ENCODE measurements at places on chromosomes 7 and 10.

DNA sequence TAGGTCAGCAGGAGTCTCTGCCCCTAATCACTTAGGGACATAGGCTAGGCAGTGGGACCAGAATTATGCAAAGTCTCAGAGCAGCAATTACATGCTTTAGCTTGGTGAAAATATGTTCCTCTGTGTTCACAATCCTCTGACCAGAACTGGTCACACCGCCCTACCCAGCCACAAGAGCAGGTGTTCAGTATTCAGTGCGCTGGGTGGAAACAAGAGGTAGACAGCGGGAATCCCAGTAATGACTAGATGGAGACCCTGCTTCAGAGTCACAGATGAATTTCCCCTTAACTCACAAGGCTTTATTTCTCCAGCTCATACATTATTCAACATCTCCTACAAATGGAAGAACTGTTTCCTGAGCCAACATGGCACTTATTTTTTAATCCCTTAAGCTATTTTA, 763.7 kb upstream of the POM121L12 start:
- no peak for DNase-seq

- DNase-seq = no peak
Measured at GRCh38 chr7:50605059-50605458, 39.9 kb upstream of the DDC start.

DNA sequence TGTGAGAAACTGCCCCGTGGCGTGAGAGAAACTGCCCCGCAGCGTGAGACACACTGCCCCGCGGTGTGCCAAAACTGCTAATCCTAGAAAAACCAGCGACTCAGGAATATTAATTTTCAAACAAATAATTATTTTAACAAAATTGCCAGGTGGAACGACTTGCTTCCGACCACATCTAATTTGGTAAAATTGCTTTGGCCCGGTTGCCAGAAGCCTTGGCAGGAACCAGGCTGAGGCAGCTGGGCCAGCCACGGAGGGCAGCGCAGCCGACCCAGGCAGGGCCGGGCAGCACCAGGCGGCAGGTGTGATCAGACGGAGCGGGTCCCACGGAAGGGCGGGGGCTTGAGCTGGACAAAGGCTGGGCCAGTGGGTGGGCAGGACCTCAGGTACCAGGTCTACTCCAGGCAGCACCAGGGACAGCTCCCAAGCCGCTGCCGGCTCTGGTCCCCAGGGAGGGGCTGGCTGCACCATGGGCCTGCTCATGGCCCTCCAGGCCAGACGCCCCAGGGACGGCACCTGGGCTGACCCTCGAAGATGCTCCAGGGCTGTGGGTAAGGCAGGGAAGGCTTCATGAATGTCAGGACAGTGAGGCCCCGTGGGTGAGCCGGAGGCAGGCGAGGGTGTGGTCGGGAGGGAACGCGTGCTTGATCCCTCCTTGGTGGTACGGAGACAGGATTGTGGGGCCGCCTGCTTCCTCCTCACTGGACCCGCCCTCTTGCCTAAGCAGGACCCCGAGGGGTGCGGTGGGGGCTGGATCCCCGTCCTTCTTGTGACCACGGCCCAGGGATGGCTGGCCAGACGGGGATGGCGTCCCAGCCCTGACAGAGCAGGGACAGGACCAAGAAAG, 7.7 kb upstream of the ADGRA1 start:
- no peak for DNase-seq

- DNase-seq = no peak
Measured at GRCh38 chr7:88132725-88133124, 87.1 kb downstream of the SRI start.

- peak; percentile 18 for DNase-seq
Measured at GRCh38 chr10:61655335-61655851, 7.3 kb upstream of the CABCOCO1 start.

GRCh38 chr10:47366731-47367460, 17.2 kb downstream of the ZNF488 start:
- DNase-seq = no peak

GRCh38 chr7:151334628-151335027, 7.0 kb upstream of the NUB1 start:
- DNase-seq = no peak

DNA sequence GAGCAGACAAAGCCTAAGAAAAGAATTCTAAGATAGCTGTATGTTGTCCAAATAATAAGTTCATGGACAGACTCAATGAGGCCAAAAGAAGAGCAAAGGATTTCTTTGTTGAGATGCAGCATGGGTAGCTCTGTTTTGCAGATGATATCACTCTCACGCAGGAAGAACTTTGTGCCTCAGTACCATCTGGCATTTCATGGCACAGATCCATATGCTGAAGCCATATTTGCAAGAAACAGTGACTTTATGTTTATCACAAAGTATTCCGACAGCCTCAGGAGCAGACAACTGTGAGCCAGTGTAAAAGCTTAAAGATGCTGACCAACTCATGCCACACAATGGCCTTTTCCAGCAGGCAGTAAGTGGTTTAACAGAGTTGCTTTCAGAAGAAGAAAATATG, 45.5 kb upstream of the RNF148 start:
- no peak for DNase-seq

DNA sequence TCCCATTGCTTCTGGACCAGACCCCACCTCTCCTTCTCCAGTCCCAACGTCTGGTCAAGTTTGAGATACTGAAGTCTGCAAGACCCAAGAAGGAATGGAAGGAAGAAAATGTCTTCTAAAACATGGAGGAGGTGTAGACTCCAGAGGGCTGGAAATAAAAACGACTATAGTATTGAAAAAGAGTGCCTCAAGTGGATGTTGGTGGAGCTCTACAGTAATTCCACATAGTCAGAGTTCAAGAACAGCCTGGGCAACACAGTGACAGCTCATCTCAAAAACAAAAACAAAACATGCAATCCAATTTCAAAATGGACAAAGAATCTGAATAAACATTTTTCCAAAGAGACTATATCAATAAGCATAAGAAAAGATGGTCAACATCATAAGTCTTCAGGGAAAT, 2.3 kb upstream of the PCGF6 start:
- no peak for DNase-seq

DNA sequence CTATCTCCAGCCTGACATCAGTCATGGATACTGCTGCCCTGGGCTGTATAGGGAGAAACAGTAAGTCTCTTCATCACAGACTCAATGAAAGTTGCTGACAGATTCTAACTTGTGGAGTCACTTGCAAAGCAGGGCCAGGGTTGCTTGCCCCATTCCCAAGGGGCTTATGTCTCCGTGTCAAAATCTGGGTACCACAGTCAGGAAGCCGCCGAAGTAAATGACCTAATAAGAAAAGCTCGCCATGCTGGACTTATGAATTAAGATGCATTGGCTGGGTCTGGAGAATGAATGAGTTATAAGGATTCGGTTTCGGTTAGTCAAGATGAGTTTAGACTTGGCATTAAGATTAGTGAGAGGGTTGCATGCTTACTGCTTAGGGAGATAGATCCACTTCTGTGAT, 10.8 kb upstream of the OR6V1 start:
- DNase-seq = no peak

- DNase-seq = no peak
Measured at GRCh38 chr10:10878963-10879362, 138.7 kb upstream of the CELF2 start.

DNA sequence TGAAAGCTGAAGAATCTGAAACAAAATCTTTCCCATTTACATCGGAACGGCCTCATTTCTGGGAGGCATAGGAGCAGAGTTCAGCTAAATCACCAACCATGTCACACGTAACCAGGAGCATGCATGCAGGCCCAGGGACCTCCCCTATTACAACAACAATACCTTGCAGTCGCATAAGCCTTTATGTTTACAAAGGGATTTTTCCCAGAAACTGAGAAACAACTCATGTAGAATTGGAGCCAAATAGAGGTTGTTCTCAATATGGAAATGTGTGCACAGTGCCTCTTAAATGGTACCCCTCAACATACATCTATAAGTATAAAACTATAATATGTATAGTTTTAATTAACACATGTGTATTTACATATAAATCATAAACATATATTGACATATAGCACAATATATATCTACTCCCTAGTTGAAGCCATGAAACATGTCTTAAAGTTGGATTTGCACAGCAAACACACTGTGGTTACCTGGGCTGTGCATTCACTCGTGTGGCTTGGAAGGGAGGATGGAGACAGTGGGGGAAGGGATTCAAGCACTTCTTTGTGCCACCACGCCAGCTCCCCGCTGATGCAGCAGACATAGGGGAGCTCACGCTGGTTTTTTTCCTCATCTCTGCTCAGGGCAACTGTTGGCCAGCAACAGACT, 35.0 kb upstream of the DGKI start:
- no peak for DNase-seq

GRCh38 chr10:76892766-76893479, 744.7 kb downstream of the KCNMA1 start:
- no peak for DNase-seq

DNA sequence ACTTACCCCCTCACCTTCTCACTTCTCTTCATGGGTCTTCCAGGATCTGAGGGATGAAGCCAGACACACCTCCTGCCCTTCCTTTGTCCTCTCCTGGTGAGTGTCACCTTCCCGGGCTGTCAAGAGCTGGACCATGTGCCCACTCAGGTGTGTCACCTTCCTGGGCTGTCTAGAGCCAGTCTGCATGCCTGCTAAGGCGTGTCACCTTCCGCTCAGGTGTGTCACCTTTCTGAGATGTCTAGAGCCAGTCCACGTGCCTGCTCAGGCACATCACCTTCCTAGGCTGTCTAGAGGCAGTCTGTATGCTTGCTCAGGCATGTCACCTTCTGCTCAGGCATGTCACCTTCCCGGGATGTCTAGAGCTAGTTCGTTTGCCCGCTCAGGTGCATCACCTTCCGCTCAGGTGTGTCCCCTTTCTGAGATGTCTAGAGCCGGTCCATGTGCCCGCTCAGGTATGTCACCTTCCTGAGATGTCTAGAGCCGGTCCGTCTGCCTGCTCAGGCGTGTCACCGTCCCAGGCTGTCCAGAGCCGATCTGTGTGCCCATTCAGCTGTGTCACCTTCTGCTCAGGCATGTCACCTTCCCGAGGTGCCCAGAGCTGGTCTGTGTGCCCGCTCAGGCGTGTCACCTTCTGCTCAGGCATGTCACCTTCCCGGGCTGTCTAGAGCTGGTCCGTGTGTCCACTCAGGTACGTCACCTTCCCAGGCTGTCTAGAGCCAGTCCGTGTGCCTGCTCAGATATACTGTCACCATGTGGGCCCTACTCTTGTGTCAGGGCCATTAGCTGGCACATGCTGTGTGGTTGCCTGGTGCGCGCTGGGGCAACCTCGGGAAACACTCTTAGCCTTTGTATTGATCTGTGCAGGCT, 245.3 kb downstream of the EBF3 start:
- DNase-seq = no peak

- DNase-seq = no peak
Measured at GRCh38 chr7:23205909-23206767, 24.3 kb downstream of the NUP42 start.

DNA sequence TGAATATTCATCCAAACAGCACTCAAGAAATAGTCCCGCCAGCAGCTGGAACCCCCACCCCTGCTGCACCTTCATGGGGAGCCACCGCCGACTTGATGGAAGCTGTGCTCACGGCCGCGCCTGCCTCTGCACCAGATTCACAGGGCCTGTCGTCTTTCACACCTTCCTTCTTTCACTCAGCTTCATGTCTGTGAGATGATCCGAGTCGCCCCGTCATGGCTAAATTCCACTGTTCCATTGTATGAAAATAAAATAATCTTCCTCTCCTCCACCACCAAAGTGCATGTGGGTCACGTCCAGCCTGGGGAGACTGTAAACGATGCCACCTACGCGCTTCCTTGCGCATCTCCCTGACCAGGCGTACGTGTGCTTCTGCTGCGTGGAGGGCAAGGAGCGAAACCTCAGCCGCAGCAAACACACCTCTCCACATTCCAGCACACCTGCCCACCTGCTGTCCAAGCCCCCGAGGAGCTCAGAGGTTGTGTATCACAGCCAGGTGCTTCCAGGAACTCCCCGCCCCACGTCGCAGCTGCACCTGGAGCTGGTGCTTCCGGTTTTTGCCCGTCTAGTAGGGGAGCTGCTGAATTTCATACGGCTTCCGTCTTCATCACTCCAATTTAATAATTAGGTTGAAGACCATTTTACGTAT, 137.0 kb downstream of the PTPRN2 start:
- no peak for DNase-seq

- DNase-seq = no peak
Measured at GRCh38 chr7:28091190-28091589, 89.4 kb downstream of the JAZF1 start.

- no peak for DNase-seq
Measured at GRCh38 chr7:151342102-151342646, 562 bp downstream of the NUB1 start.

DNA sequence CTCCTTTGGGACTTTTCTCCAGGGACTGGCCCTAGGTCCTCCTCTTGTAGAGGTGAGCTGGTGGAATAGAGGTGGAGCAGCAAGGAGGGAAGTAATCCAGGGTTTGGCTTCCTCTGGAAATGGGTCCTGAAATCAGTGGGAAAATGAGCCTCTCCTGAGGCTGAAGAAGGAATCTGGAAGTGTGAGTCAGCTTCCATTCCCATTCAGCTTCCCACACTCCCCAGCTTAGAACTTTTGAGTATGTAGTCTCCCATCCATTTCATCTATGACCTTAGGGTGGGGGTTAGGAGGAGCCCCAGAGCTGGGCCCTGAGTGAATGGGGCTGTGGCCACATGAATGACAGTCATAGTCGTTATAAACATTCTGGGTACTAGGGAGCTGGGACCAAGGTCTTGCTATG, 17.7 kb downstream of the LDB1 start:
- peak; percentile 65 for DNase-seq

GRCh38 chr7:82376739-82377138, 66.8 kb downstream of the CACNA2D1 start:
- no peak for DNase-seq

DNA sequence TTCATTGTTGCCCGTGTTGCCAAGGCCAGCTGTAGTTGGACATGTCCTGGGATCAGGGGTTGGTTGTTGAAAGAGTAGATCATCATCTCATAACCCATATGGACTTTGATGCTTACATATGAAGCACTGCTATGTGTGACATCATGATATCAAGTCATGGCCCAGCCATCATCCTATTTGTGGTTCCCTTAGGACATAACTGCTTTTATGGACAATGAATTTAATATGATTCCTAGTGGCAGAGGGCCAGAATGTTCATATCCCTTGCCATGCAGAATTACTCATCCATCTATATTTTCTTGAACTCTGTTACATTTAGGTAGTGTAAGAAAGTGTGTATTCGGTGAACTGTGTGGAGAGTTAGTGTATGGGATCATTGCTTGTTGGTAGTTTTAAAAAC, 343.9 kb upstream of the LRGUK start:
- peak; percentile 45 for DNase-seq

- DNase-seq = peak; percentile 55
Measured at GRCh38 chr10:50552771-50553535, 70.8 kb downstream of the SGMS1 start.

- DNase-seq = no peak
Measured at GRCh38 chr10:3195286-3195685, 22.7 kb upstream of the PITRM1 start.

DNA sequence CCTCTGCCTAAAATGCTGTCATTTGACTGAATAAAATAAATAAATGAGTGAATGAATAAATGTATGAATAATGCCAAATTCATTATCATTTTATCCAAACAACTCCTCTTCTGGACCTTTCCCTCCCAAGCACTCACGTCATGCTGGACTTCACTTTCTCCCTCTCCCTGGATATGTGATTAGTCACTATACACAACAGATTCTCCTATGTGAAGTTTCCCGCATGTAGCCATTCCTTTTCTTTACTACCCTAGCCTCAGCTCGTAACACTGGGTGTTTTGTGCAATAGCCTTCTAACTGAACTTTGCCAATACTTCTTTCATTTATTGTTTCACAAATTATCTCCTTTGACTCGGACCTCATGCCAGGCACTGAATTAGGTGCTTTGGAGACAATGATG, 87.6 kb upstream of the IL6 start:
- DNase-seq = no peak

GRCh38 chr7:90345595-90346335, 751 bp upstream of the GTPBP10 start:
- DNase-seq = peak; percentile 31
